ENCODE measurements at places on chromosomes 4 and X.

DNA sequence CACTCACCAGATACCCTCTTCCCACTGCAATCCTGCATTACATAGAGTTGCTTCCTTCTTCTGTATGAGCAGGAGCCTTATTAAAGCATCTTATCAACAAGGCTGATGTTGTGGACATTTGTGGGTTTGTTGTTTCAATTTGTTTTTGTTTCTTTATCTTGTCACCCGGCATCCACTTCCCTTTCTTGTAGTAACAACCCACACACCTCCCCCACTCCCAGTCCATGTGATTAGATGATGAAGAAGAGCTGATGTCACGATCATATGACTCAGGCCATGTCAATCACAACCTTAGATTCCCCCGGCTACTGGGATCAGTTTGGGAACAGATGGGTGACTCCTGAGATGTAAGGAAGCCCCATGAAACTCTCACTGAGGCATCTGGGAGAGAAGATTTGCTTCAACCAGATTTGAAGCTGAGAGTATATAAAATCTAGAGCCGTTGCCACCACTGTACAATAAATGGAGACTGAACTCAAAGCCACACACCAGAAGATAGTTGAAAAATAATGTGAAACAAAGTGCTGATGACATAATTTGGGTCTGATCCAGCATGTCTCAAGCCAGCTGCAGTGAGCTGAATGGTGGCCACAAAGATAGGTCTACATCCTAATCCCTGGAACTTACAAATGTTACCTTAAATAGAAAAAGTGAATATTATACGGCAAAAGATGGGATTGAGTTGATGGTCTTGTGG lies 34.1 kb upstream of the SRD5A3 start:
- no peak for DNase-seq

DNA sequence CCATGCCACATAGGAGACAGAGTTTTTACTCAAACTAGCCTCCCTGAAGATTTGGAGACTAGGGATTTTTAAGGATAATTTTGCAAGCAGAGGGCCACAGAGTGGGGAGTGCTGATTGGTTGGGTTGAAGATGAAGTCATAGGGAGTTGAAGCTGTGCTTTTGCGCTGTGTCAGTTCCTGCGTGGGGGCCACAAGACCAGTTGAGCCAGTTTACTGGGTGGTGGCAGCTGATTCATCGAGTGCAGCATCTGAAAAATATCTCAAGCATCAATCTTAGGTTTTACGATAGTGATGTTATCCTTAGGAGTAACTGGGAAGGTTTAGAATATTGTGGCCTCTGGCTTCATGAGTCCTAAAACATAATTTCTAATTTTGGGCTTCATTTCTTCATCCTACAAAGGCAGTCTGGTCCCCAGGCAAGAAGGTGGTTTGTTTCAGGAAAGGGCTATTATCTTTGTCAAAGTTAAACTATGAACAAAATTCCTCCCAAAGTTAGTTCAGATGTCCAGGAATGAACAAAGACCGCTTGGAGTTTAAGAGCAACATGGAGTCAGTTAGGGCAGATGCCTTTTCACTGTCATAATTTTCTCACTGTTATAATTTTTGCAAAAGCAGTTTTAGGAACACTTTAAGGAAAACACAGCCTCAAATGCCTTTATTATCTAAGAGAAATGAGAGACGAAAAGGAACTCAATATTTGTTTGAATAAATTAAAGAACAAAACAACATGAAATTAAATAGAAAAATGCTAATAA lies 960.8 kb upstream of the PRKX start:
- no peak for DNase-seq

DNA sequence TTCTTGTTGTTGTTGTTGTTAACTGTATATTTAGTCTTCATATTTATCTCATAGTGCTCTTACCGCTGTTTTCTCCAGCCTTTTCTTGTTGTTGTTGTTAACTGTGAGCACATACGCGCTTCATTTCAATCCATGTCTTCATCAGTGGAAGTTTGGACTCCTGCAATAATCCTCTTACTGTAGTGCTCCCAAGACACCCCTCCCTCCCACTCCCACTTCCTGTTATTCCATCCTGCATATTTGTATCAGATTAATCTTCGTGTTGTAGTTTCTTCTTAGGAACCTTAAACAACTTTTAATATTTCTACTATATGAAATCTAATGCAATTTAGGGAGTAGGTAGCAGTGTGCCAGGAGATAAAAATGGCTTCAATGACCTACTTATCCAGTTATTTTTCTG lies 674.8 kb downstream of the RAPGEF2 start:
- DNase-seq: no peak

- no peak for DNase-seq
Measured at GRCh38 chrX:16160729-16161128, 6.6 kb upstream of the MAGEB17 start.

DNA sequence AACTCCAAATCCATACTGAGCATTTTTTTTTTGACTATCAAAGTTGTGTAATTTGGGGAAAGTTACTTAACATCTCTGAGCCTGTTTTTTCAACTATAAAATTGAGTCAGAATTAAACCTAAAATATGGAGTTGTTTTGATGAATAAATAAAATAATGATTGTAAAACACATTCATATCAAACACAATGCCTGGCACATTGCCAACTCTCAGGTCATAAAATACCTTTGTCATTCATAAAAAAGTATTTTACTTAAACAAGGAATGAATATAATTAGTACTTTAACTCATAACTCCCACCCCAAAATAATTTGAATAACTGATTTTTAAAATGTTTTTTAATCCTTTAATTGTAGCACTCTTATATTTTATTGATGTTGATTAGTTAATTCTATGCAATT lies 3.8 kb upstream of the GPR174 start:
- DNase-seq: no peak
